ENCODE measurements at places on chromosomes 4 and X. TPM values are rescaled to one million over a fixed set of nuclear protein-coding genes. Genes with fewer than 3 reads are reported as not detected.

MMRN1 gene
- under 0.01 TPM for total RNA-seq

SLC9B1 gene
- total RNA-seq: 0.45 TPM

RPA4 gene
- total RNA-seq: 0.56 TPM

ABCD1 gene
- 2.8 TPM for total RNA-seq

TIGD4 gene
- total RNA-seq: 0.50 TPM

GAGE13 gene
- not detected for total RNA-seq

FREM3 gene
- not detected for total RNA-seq

NLGN3 gene
- 0.21 TPM for total RNA-seq

H2BW2 gene
- total RNA-seq: not detected

BMP3 gene
- not detected for total RNA-seq

DGKK gene
- not detected for total RNA-seq

HELT gene
- total RNA-seq: not detected

DCAF12L1 gene
- total RNA-seq: not detected

PALLD gene
- total RNA-seq: 251 TPM

GJB1 gene
- under 0.01 TPM for total RNA-seq

SULT1E1 gene
- 4.8 TPM for total RNA-seq

SLC10A4 gene
- not detected for total RNA-seq

SCML2 gene
- 0.50 TPM for total RNA-seq

SSX1 gene
- total RNA-seq: not detected

MTNR1A gene
- total RNA-seq: 0.67 TPM

SPANXD gene
- total RNA-seq: 0.17 TPM

BST1 gene
- under 0.01 TPM for total RNA-seq

BMX gene
- total RNA-seq: 0.32 TPM

DRD5 gene
- not detected for total RNA-seq

TMEM255A gene
- 0.40 TPM for total RNA-seq
